Hypothalamus (tissue), 51 donors: ENCODE measurements at places on chromosomes 5 and 9.

- DNase-seq = no peak
Observed at GRCh38 chr5:103918668-103919367, 356.2 kb upstream of the NUDT12 start.

- DNase-seq = no peak
Observed at GRCh38 chr9:15999422-16000339, 446.8 kb downstream of the CCDC171 start.

GRCh38 chr5:122933956-122934355, 88.5 kb downstream of the SNX24 start:
- no peak for DNase-seq

DNA sequence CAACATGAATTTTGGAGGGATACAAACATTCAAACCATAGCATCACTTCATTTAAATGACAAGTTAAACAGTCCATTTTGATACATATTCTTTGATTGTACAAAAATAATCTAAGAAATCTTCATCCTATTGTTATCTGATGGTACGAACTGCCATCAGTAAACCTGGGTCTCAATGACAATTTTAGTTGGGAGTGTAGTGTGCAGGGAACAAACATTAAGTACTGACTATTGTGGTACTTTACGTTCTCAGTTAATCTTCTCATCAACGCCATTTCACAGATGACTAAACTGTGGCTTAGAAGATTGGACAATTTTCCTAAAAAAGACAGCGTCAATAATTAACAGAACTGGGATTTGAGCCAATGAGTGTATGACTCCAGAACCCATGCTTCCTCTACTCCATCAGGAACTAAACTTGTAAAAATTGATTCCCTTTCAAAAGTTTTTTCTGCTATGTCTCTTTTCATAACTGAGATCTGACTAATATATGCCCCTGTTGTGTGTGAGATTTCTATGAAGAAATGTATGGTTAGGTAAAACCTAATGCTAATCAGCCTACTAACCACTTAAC, 21.1 kb downstream of the TNPO1 start:
- no peak for DNase-seq

DNA sequence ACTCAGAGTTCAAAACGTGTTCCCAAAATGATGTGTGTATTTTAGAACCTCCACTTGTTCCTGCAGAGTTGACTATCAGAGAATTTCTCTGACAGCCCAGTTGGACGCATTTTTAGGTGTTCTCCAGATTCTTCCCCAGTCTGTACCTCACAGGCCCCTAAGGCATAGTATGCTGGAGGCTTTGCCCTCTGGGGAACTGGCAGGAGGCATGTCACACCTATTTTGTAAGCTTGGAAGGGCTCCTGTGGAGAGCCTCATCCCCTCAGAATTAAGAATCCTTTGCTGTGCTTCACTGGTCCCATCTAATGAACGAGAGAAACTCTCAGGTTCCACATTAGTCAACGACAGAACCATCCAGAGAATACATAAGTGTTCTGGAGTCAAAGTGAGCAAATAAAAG, 144.1 kb upstream of the SLC30A5 start:
- no peak for DNase-seq

GRCh38 chr5:143771189-143771588, 40.8 kb upstream of the HMHB1 start:
- DNase-seq = no peak

- DNase-seq = no peak
Observed at GRCh38 chr5:107424491-107424890, 246.2 kb downstream of the EFNA5 start.

GRCh38 chr9:75389101-75389500, 300.8 kb downstream of the OSTF1 start:
- DNase-seq = no peak

DNA sequence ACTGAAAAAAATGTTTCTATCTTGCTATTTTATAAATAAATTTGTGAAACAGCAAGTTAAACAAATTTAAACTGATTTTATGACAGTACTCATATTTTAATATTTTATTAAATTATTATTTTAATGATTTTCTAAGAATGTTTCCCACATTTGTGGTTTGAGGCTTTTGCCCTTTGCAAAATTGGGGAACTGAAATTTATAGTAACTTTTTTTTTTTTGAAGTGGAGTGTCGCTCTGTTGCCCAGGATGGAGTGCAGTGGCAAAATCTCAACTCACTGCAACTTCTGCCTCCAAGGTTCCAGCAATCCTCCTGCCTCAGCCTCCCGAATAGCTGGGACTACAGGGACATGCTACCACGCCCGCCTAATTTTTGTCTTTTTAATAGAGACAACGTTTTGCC, 7.2 kb upstream of the ADGRV1 start:
- no peak for DNase-seq

DNA sequence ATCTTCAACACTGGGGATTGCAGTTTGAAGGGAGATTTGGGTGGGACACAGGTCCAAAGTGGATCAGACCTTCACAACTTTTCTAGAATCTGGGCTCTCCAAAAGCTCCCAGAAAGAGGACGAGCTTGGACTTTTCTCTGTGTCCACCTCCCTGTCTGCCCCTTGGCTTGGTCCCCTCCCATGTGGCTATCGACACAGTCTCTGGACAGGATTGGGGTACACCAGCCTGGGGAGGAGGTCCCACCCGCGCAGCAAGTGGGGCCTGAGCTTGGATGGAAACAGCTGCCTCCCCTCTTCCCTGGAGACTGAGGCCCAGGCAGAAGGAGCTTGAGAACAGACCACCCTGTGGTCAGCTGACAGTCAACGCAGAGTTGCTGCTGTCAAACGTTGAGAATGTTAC, 84.6 kb upstream of the FCN1 start:
- no peak for DNase-seq

GRCh38 chr9:16485160-16485559, 385.3 kb downstream of the BNC2 start:
- DNase-seq = no peak

- DNase-seq = no peak
Observed at GRCh38 chr9:110545705-110546104, 33.8 kb downstream of the SVEP1 start.

DNA sequence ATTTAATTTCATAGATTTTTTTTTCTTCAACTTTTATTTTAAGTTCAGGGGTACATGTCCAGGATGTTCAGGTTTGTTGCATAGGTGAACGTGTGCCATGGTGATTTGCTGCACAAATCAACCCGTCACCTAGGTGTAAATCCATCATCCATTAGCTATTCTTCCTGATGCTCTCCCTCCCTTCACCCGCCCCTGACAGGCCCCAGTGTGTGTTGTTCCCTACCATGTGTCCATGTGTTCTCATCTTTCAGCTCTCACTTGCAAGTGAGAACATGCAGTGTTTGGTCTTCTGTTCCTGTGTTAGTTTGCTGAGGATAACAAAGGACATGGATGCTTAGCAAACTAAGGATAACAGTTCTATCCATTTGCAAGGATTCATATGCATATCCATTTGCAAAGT, 209.1 kb upstream of the ADCY2 start:
- no peak for DNase-seq

GRCh38 chr9:22142671-22143070, 133.6 kb upstream of the CDKN2B start:
- no peak for DNase-seq

- no peak for DNase-seq
Observed at GRCh38 chr5:93649234-93649900, 66.3 kb downstream of the NR2F1 start.

GRCh38 chr5:83058726-83059125, 18.5 kb downstream of the TMEM167A start:
- no peak for DNase-seq
